NCI-H1092 (cell line): ENCODE measurements at places on chromosomes 13 and 19.
A peak's percentile ranks its signal among the peaks of the same experiment; 100 is the strongest.

DNA sequence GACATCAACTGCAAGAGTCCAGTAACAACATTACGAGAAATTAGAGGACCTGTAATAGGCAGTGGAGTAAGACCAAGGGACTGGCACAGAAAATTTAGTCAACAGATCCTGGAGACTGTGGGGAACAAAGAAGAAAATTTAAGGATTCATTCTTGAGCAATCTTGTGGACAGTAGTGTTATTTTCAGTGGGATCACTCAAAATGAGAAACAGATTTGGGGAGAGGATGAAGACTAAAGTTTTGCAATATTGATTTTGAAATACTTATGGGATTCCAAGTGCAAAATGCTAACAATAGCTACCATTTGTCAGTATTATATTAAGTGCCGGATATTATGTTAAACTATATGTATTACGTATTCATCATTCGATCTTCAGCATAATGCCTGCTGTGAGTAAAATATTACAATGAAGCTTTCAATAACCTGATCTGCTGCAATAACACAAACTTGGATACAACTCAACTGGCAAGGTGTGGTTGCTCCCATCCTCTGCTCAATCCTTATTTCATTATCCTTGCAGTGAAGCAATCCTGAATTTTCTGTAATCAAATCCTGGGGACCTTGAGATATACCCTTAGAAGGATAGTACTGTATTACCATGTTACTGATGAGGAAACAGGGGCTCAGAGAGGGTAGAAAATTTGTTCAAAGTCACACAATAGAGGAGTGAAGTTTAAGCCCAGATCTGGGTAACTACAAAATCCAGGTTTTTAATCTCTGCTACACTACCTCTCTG, 84.2 kb downstream of the SACS start:
- no peak for DNase-seq

- DNase-seq, result no peak
These were observed 255.6 kb downstream of the ITGBL1 start for GRCh38 chr13:101708115-101708514.

DNA sequence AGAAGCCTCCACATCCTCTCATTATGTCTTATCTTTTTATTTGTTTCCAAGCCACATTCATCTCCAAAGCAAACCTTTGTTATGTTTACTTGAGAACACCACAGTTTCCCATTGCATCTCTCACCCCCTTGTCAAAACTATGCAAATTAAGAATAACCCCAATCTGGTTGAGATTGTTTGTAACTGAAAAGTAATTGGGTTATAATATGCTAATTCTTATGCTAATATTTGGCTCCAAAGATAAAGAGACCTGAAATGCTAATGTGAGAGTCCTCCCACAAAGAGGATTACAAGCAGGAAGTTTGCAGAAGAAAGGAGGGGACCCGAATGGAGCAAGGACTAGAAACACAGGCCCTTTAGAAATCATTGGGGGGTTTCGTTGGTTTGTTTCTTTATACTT, 92.9 kb upstream of the UBL3 start:
- no peak for DNase-seq

DNA sequence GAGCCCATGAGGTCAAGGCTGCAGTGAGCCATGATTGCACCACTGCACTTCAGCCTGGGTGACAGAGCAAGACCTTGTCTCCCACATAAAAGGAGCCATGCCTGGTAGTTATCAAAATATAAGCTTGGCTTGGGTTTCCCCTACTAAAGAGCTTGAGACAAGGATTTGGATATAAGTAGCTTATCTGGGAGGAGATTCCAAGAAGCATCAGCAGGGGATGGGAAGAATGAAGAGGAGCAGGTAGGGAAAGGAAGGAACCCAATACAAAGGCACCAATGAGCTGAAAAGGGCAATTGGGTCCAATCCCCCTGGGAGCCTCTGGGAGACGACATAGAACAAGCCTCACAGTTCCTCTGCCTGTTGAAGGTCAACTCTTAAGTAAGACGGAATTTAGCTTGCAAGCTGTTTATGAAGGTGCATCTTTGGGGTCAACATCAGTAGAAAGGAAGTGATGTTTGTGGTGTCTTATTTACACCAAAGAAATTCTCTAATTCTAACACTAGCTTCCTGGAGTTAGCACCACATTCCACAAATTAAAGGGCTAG, 7.4 kb upstream of the CLEC4G start:
- DNase-seq, result no peak

DNA sequence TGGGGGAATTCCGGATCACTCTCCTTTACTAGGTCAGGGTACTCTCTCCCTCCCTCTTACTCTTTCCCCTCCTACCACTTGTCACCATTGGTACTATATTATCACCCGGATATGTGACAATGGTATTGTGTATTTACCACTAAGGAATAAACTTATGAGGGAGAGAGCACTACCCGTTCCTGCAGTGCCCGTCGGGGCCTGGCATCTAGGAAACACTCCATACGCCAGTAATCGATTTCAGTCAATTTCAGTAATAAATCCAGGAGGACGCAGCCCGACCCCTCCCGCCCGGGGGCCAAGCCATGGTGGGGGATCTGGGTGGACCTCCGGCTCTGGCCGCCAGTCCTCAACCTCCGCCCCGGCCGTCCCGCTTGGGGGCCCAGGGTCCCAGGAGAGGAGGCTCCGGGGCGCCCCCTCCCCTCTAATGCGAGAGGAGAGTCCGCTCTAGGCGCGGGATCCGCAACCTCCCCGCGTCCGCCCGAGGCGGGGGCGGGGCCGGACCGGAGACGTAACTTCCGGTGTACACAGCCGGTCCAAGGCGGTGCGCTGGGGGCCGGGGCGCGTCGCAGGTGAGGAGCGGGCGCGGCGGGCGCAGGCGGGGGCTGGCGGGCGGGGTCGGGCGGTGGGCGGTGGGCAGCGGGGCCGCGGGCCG, at the start of gene GARRE1:
TSS of gene GARRE1 (plus strand) at position 509 of the 652 bp plus-strand sequence. CDS start 45,920 bp downstream, outside the sequence.
- peak; percentile 53 for DNase-seq

- DNase-seq, result no peak
These were observed 1.9 kb downstream of the TEX26 start for GRCh38 chr13:30934381-30934780.

- no peak for DNase-seq
These were observed 7.1 kb upstream of the PEAK3 start for GRCh38 chr19:2288818-2289713.

DNA sequence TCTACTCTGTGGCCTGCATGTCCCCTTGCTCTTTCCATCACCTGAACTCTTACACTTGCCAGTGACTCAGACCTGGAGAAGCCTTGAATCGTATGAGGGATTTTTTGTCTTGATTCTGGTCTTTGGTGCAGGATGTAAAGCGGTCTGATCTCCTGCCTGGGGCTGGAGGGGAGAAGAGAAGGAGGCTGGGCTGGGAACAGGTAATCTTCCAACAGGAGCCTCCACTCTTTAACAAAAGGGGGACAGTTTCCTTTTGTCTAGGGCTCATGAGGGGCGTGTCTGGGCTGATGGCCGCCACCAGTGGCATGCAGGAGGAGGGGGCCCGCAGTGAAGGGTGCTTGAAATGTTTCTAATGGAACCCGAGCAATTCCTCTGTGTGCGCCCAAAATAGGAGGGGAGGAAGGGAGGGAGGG, 24.7 kb downstream of the NFIX start:
- no peak for DNase-seq

GRCh38 chr13:75400775-75401174, 81.2 kb downstream of the TBC1D4 start:
- DNase-seq, result no peak

DNA sequence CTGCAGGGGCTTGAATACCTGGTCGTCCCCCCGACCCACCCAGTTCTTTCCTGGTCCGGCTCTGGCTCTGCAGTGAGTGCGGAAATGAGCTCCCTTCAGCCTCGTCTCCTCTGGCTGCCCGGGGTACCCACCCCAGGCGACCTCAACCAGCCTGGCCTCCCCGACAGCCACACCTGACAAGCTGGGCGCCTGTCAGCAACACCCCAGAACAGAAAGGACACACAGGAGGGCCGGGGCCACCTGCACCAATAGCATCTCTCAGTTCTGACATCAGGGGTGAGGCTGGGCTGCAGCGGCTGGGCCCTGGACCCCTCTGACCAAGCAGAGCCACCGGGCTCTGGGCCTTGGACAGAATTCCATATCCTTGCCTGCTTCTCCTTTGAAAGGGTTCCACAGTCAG, 19.7 kb downstream of the SUGP1 start:
- no peak for DNase-seq

DNA sequence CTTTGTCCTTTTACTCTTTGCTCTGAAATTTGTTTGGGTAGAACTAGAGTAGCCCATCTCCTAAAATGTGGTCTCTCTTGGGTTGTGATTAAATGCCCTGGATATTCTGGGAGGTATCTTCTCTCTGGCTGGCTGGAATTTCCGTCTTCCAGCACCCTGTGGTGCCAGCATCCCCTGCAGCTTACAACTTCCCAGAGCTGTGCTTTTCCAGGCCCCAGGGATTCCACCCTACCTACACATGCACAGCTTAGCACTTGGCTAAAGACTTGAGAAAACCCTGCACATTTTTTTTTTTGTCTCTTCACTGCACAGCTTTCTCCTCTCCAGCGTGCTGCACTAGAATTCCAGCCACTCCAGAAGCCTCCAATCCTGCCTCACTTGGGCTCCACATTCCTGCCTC, 334.7 kb downstream of the IRS2 start:
- no peak for DNase-seq

GRCh38 chr13:39374741-39375189, 228.2 kb downstream of the LHFPL6 start:
- DNase-seq, result no peak

- no peak for DNase-seq
These were observed 41.5 kb upstream of the TSC22D1 start for GRCh38 chr13:44617648-44618047.

DNA sequence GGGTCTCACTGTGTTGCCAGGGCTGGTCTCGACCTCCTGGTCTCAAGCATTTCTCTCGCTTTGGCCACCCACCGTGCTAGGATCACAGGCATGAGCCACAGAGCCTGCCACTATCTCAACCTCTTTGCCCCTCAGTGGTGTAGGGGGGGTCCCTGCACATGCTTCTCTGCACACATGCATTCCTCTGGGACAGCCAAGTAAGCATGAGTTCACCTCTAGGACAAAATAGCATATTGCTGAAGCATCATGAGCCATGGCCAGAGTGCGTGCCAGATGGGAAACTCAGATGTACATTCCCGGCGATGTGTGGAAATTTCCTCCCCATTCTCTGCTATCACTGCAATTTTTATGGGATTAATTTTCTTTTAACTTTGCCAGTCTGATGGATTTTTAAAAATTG, 23.1 kb downstream of the CHAF1A start:
- DNase-seq, result no peak

GRCh38 chr13:82934000-82934399, 948.3 kb downstream of the SLITRK1 start:
- no peak for DNase-seq

DNA sequence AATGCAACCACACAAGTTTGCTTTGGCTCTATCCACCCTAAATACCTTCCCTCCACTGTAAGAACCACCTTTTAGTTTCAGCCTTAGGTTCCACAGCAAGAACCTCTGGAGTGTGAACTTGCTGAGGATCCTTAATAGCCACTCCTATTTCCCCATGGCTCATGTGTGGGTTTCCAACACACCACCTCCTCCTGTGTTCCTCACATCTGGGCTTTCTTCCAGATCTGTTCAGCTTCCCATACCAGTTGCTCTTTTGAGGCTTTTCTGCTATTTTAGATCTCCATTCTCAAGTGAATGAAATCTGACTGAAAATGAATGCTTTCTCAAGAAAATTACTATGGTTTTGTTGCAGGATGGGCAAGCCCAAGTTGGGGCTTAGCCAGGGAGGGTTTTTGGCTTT, 104.8 kb upstream of the MIR17HG start:
- no peak for DNase-seq

- no peak for DNase-seq
These were observed 9.0 kb downstream of the MIER2 start for GRCh38 chr19:335486-336066.

GRCh38 chr19:18894254-18895037, 1.5 kb downstream of the CERS1 start:
- peak; percentile 69 for DNase-seq

DNA sequence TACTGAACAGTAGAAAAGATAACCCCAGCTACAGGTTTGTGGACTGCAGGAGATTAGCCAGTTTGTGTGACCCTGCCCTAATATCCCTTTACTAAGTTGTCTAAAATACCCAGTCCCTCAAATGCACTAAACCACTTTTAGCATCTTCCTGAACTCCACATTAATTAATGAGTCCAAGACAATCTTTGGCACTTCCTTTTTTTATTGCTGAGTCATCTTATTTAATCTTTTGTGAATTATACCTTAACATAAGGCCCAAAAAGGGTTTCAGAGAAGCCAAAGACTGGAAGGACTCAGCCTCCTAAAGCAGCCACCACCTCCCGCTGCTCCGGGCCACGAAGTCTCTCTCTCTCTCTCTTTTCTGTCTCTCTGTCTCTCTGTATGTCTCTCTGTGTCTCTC, 48.8 kb upstream of the PDCD5 start:
- DNase-seq, result no peak

GRCh38 chr19:39104186-39104596, 20.0 kb downstream of the ACP7 start:
- no peak for DNase-seq

DNA sequence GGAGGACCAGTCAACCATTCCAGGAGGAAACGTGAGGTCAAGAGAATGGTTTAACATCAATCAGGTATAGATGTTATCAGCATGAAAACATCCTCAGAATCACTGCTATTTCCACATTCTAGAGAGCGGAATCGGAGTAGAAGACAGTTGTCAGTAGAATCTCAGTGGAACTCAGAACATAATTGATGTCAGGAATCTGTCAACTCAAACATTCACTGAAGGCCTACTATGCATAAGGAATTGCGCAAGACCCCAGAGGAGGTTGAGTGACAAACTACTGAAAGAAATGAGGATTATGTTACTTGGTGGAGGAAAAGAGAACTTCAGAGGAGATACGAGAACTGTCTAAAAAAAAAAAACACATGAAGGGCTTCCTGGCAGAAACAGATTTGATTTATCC, 97.8 kb downstream of the LHFPL6 start:
- no peak for DNase-seq
